ENCODE measurements at places on chromosomes 4 and X. TPM values are rescaled to one million over a fixed set of nuclear protein-coding genes. Genes with fewer than 3 reads are reported as not detected.
A peak's percentile ranks its signal among the peaks of the same experiment; 100 is the strongest.

- no peaks in the 10 kb centered on the region for H3K4me1 ChIP-seq
- DNase-seq, result no peak
- H3K27me3 ChIP-seq, result no peaks in the 10 kb centered on the region
Observed at GRCh38 chr4:92599044-92599443, 295.3 kb downstream of the GRID2 start.

GRCh38 chrX:12975991-12976558 lies 1.2 kb downstream of the TMSB4X start:
- H3K36me3 ChIP-seq, result no peaks in the 10 kb centered on the region
- peak overlapping the region; percentile 78 for H3K4me3 ChIP-seq
- DNase-seq, result no peak

- no peak overlapping the region for H3K4me3 ChIP-seq
- no peak for DNase-seq
- H3K27ac ChIP-seq, result no peak overlapping the region
- no peaks in the 10 kb centered on the region for H3K4me1 ChIP-seq
Observed at GRCh38 chr4:47705326-47705981, 132.4 kb downstream of the CORIN start.

DNA sequence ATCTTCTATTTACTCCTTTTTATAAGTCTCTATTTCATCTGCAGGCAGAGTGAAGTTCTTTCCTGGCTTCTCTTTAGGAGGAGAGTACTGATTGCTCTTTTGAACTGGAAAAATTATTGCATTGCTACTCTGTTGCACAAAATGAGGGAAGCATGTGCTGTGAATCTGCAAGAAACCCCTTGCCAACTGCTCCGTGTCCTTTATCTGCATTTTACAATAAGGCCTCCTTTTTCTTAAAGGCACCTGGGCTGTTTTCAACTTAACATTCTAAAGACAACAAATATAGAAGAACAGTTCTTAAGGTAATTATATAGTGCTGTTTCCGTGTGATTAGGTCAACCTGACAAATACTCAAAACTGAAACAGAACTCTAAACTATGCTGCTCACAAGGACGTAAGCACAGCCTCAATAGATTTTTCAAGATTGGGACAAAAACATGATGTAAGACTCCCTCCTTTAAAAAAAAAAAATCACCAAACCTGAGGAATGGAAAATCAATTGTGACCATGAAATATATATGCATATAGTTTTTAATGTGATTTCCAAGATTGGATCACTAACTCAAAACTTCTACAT lies 716.6 kb upstream of the INTU start:
- no peaks in the 10 kb centered on the region for H3K36me3 ChIP-seq
- H3K27me3 ChIP-seq, result no peaks in the 10 kb centered on the region
- H3K27ac ChIP-seq, result no peak overlapping the region
- no peak for DNase-seq
- H3K4me3 ChIP-seq, result no peak overlapping the region

DNA sequence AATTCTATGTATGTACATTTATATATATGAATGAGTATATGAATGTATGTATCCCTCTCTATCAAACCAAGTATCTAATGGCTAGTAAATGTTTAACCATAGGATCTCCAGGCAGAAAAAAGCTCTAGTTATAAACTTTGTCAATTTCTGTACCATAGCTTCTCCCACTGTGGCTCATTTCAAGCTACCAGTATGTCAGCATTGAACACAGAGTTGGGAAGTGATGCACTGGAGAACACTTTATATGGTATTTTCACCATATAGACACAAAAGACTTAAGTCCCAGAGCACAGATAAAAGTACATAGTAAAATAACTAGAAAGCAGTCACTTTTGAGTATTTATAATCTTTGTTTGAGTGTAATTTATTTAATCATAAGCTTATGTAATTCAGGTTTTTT lies 53.9 kb upstream of the ATP8A1 start:
- H3K27ac ChIP-seq, result no peak overlapping the region
- no peak overlapping the region for H3K4me3 ChIP-seq
- H3K4me1 ChIP-seq, result no peaks in the 10 kb centered on the region
- no peaks in the 10 kb centered on the region for H3K27me3 ChIP-seq
- no peak for DNase-seq

- no peak overlapping the region for H3K27ac ChIP-seq
- DNase-seq, result no peak
- no peaks in the 10 kb centered on the region for H3K27me3 ChIP-seq
Observed at GRCh38 chr4:174474457-174475075, 47.7 kb downstream of the HPGD start.

DNA sequence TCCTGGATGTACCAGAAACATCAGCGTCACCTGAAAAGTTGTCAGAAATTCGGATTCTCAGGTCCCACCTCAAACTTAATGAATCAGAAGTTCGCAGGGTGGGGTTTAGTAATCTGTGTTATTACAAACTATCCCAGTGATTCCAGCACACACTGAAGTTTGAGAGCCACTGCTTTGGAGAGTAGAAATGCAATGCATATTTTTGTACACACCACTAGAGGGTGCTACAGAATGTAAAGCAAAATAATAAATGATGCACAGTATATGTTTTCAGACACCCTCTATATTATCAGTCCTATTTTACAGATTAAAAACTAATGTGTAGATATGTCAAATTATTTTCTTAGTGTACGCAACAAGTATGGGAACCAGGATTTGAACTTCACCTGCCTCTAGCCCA lies 2.4 kb upstream of the MORF4L2 start:
- peak overlapping the region; percentile 90 for H3K27ac ChIP-seq
- DNase-seq, result no peak
- no peaks in the 10 kb centered on the region for H3K4me1 ChIP-seq

DNA sequence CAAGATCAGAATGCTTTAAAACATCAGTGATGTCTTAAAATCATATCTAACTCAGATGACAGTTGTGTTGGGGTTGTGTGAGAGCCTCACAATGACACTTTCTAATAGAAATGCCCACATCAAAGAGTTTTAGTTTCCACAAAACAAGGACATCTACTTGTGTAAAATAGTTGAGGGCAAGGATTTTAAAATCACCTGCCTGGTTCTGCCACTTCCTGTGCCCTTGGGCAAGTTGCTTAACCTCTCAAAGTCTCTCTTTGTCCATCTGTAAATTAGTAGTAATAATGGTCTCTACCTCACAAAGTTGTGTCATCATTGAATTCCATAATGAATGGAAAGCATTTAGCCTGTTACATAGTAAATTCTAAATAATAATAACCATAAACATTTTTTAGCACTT lies 41.9 kb upstream of the RELL1 start:
- H3K27ac ChIP-seq, result peak overlapping the region; percentile 68
- no peaks in the 10 kb centered on the region for H3K27me3 ChIP-seq
- no peaks in the 10 kb centered on the region for H3K36me3 ChIP-seq

DNA sequence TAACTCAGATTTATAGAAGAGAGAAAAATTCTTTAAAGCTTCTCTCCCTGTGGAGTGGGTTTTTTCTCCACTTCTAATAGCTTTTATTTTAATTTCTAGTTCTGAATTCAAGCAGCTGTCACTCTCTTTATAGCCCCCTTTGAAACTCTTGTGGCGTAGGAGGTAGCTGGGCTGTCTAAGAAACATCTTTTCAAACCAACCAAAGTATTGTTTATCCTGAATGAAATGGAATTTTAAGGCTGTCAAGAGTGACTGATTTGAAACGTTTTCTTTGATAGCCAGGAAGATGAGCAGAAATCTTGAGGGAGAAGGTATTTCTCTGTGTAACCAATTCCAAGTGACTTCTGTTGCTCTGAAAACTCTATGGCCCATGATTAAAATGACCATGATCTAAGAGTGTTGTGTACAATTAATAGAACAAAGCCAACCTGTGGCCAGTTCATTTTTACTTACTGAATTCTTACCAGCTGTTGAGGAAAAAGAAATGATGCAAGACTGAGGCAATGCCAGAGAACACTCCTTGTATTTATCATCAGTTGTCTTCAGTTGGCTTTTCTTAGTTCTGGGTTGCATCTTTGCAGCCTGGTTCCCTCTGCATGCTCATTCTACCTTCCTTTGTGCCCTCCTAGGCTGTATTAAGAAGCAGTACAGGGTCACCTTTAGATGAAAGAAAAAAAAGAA lies 298.4 kb downstream of the ARHGAP10 start:
- no peaks in the 10 kb centered on the region for H3K36me3 ChIP-seq
- no peak for DNase-seq
- no peak overlapping the region for H3K27ac ChIP-seq
- no peak overlapping the region for H3K4me3 ChIP-seq

DNA sequence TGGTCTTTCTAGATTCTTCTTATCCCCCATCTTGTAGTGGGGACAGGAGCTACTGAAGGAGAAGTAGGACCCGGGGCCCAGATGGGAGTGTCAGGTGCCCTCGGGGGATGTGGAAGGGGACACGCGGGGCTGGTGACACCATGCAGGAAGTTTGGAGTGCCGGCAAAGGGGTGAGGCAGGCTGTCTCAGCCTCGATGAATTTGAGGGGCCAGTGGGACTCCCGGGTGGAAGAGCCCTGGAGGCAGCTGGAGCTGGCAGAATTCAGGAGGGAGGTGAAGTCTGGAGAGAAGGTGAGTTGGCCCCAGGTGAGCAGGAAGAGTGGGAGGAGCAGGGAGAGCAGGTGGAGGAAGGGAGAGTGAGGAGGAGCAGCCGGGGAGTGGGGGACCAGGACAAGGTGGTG lies 101.7 kb downstream of the CPZ start:
- no peak for DNase-seq
- H3K4me3 ChIP-seq, result no peak overlapping the region
- H3K36me3 ChIP-seq, result no peaks in the 10 kb centered on the region
- H3K27me3 ChIP-seq, result no peaks in the 10 kb centered on the region
- H3K4me1 ChIP-seq, result no peaks in the 10 kb centered on the region

- peaks cover 4% of the 10 kb centered on the region for H3K36me3 ChIP-seq
- DNase-seq, result no peak
- peaks cover 17% of the 10 kb centered on the region for H3K4me1 ChIP-seq
- H3K4me3 ChIP-seq, result no peak overlapping the region
- no peaks in the 10 kb centered on the region for H3K27me3 ChIP-seq
- H3K27ac ChIP-seq, result no peak overlapping the region
Observed at GRCh38 chr4:147620315-147620714, 3.1 kb downstream of the TMEM184C start.

- no peaks in the 10 kb centered on the region for H3K27me3 ChIP-seq
- no peak for DNase-seq
- H3K4me3 ChIP-seq, result no peak overlapping the region
- no peaks in the 10 kb centered on the region for H3K36me3 ChIP-seq
- no peak overlapping the region for H3K27ac ChIP-seq
Observed at GRCh38 chr4:20938204-20938603, 237.9 kb downstream of the PACRGL start.

- no peak for DNase-seq
- no peaks in the 10 kb centered on the region for H3K27me3 ChIP-seq
- H3K27ac ChIP-seq, result no peak overlapping the region
- no peaks in the 10 kb centered on the region for H3K36me3 ChIP-seq
Observed at GRCh38 chrX:122910697-122911096, 273.4 kb upstream of the GRIA3 start.

- H3K4me3 ChIP-seq, result no peak overlapping the region
- no peaks in the 10 kb centered on the region for H3K27me3 ChIP-seq
- H3K36me3 ChIP-seq, result no peaks in the 10 kb centered on the region
- no peak for DNase-seq
- H3K27ac ChIP-seq, result no peak overlapping the region
Observed at GRCh38 chr4:150591904-150592303, 10.0 kb downstream of the MAB21L2 start.

GRCh38 chr4:1723131-1723801 lies 1.9 kb downstream of the TACC3 start:
- H3K27me3 ChIP-seq, result no peaks in the 10 kb centered on the region
- H3K4me1 ChIP-seq, result peaks cover 15% of the 10 kb centered on the region
- H3K27ac ChIP-seq, result peak overlapping the region; percentile 38
- H3K36me3 ChIP-seq, result no peaks in the 10 kb centered on the region
- no peak overlapping the region for H3K4me3 ChIP-seq

GRCh38 chrX:106246511-106246910 lies 78.4 kb downstream of the PWWP3B start:
- H3K4me1 ChIP-seq, result no peaks in the 10 kb centered on the region
- peaks cover 19% of the 10 kb centered on the region for H3K27me3 ChIP-seq
- no peak overlapping the region for H3K27ac ChIP-seq
- H3K36me3 ChIP-seq, result no peaks in the 10 kb centered on the region

DNA sequence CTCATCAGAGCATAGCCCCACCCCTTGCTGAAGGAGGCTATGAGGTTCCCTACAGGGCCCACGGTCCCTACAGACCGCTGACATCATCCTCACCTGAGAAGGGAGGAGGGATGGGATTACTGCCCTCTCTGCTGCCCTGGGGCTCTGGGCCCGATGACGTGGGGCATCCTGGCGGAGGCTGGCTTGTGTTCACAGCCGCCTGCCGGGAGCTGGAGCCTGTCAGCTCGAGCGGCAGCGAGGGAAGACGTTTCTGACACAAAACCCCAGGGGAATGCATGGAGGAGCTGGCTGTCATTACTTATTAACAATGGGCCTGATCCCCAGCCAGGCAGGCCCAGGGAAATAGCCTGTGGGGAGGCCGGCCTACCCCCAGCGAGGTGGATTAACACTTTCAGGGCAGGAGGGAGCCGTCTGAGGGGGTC lies 106.6 kb upstream of the ATP6AP2 start:
- H3K27ac ChIP-seq, result no peak overlapping the region
- no peaks in the 10 kb centered on the region for H3K4me1 ChIP-seq
- H3K27me3 ChIP-seq, result peaks cover 2% of the 10 kb centered on the region
- no peak for DNase-seq

Gene UGT2B17
- 0.98 TPM for total RNA-seq

Gene SRD5A3
- 13.9 TPM for total RNA-seq

Gene XK
- total RNA-seq, result 0.66 TPM
